Breast epithelium (tissue), 4 donors: ENCODE measurements at places on chromosomes 2 and 18. TPM values are rescaled to one million over a fixed set of nuclear protein-coding genes. Genes with fewer than 3 reads are reported as not detected.

DNA sequence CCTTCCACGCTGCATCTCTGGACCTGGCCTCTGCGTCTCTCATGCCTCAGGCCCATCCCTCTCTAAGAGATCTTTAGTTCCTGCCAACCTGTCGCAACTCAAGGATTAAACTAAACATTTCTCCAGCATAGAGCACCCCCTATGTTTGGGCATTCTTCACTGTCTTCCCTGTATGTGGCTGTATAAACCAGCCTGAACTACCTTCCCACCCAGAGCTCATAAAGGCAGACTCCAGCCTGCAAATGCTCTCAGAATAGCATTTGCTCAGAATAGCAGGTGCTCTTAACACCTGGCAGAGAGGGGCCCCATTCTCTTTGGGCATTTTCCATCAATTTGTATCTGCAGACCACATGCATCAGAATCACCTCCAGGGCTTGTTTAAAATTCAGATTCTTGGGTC is 83.4 kb downstream of the EHD3 start:
- DNase-seq, result no peak
- no peaks in the 10 kb centered on the region for H3K4me1 ChIP-seq
- no peak overlapping the region for H3K27ac ChIP-seq
- H3K36me3 ChIP-seq, result no peaks in the 10 kb centered on the region
- H3K27me3 ChIP-seq, result no peaks in the 10 kb centered on the region

Gene PLEKHH2
- total RNA-seq, result 63.5 TPM

DNA sequence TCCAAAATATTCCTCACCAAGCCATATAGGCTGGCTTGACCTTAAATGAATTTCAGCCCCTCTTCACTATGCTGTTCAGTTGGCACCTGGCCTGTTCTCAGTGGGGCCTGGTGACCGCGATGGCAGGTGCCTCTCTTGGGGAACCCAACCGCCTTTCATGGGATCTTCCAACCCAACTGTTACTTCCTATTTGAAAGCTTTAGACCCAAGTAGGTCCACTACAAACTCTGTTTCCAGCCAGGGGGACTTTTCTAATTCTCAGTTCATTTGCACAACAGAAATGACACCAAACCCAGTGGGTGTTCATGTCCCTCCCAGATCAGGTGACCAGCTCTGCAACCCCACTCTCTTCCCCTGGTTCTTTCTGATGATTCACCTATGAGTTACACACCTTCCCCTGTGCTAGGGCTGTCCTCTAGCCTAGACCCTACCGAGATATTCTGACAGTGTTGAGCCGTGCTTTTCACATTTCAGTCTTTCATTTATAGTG is 35.6 kb upstream of the NDUFV2 start:
- H3K27me3 ChIP-seq, result no peaks in the 10 kb centered on the region
- H3K4me1 ChIP-seq, result no peaks in the 10 kb centered on the region
- no peak overlapping the region for H3K27ac ChIP-seq
- DNase-seq, result no peak
- H3K36me3 ChIP-seq, result no peaks in the 10 kb centered on the region
- H3K4me3 ChIP-seq, result no peak overlapping the region

DNA sequence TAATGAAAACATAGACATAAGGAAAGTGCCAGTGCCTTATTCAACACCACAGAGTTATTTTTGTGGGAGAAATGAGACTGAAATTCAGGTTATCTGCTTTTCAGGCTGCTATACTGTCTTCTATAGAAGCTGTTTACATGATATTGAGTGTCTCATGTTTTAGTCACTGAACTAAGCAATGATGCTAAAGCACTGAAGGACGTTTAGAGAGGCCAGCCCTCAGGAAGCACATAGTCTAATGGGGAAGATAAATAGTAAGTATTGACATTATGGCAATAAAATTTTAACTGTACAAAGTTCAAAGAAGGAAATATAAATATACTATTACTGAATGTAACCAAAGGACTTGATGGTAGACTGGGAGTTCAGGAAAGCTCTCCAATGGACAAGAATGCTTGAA is 186.4 kb upstream of the ZC3H15 start:
- H3K4me3 ChIP-seq, result no peak overlapping the region
- no peaks in the 10 kb centered on the region for H3K27me3 ChIP-seq
- no peaks in the 10 kb centered on the region for H3K4me1 ChIP-seq
- no peaks in the 10 kb centered on the region for H3K36me3 ChIP-seq

Gene G6PC2
- total RNA-seq, result not detected

- no peaks in the 10 kb centered on the region for H3K4me1 ChIP-seq
- H3K4me3 ChIP-seq, result no peak overlapping the region
- no peak for DNase-seq
Measured at GRCh38 chr2:189421644-189422043, 19.6 kb upstream of the WDR75 start.

- no peaks in the 10 kb centered on the region for H3K36me3 ChIP-seq
- H3K4me3 ChIP-seq, result no peak overlapping the region
- DNase-seq, result no peak
- no peak overlapping the region for H3K27ac ChIP-seq
Measured at GRCh38 chr2:223949241-223949840, 4.2 kb upstream of the WDFY1 start.
